ENCODE measurements at places on chromosomes 1 and 21. TPM values are rescaled to one million over a fixed set of nuclear protein-coding genes. Genes with fewer than 3 reads are reported as not detected.

LCE3E gene
- total RNA-seq, result not detected

EPHB2 gene
- 10.0 TPM for total RNA-seq

PRAMEF26 gene
- total RNA-seq, result not detected

PTGER3 gene
- under 0.01 TPM for total RNA-seq

CELA3B gene
- total RNA-seq, result not detected

CD5L gene
- total RNA-seq, result not detected

DRAXIN gene
- total RNA-seq, result not detected

TMEM82 gene
- total RNA-seq, result not detected

FGR gene
- total RNA-seq, result 1.1 TPM

PHC2 gene
- total RNA-seq, result 32.1 TPM

HDGF gene
- total RNA-seq, result 163 TPM

IL10 gene
- not detected for total RNA-seq

RIPPLY3 gene
- total RNA-seq, result not detected

PSEN2 gene
- total RNA-seq, result 20.3 TPM

PODN gene
- total RNA-seq, result 0.53 TPM

DAB1 gene
- 0.13 TPM for total RNA-seq

C1orf116 gene
- 20.0 TPM for total RNA-seq

C1orf210 gene
- total RNA-seq, result 3.4 TPM

CLCA2 gene
- total RNA-seq, result 15.3 TPM

GPR37L1 gene
- under 0.01 TPM for total RNA-seq

HES5 gene
- total RNA-seq, result 3.8 TPM

HJV gene
- not detected for total RNA-seq

ZBTB37 gene
- 3.8 TPM for total RNA-seq

OXCT2 gene
- total RNA-seq, result 1.1 TPM

TIE1 gene
- total RNA-seq, result 0.53 TPM

OR2T2 gene
- total RNA-seq, result not detected

PHTF1 gene
- 7.4 TPM for total RNA-seq

ST6GALNAC3 gene
- 1.4 TPM for total RNA-seq

PLA2G2F gene
- total RNA-seq, result not detected

IFNLR1 gene
- 4.5 TPM for total RNA-seq

HSPB7 gene
- total RNA-seq, result under 0.01 TPM

SPATA17 gene
- total RNA-seq, result 0.53 TPM

C1orf56 gene
- 0.53 TPM for total RNA-seq

LIN28A gene
- not detected for total RNA-seq

OR2AK2 gene
- total RNA-seq, result not detected

RIIAD1 gene
- total RNA-seq, result not detected

ABCB10 gene
- 13.6 TPM for total RNA-seq

RNU1-1 gene
- total RNA-seq, result 5,262 TPM

PTPN22 gene
- total RNA-seq, result 0.26 TPM

ARHGAP30 gene
- total RNA-seq, result 3.1 TPM

MAB21L3 gene
- 0.53 TPM for total RNA-seq

OR2L5 gene
- not detected for total RNA-seq

CCDC30 gene
- total RNA-seq, result 0.77 TPM

UBAP2L gene
- 20.8 TPM for total RNA-seq

NPHS2 gene
- total RNA-seq, result not detected
